Stimulated activated CD4-positive, alpha-beta T cell treated with anti-CD3 and anti-CD28 coated beads, Interleukin-15, amount 100 ng/mL, for 1 hour (primary cell): ENCODE measurements at places on chromosomes 3 and 15.

DNA sequence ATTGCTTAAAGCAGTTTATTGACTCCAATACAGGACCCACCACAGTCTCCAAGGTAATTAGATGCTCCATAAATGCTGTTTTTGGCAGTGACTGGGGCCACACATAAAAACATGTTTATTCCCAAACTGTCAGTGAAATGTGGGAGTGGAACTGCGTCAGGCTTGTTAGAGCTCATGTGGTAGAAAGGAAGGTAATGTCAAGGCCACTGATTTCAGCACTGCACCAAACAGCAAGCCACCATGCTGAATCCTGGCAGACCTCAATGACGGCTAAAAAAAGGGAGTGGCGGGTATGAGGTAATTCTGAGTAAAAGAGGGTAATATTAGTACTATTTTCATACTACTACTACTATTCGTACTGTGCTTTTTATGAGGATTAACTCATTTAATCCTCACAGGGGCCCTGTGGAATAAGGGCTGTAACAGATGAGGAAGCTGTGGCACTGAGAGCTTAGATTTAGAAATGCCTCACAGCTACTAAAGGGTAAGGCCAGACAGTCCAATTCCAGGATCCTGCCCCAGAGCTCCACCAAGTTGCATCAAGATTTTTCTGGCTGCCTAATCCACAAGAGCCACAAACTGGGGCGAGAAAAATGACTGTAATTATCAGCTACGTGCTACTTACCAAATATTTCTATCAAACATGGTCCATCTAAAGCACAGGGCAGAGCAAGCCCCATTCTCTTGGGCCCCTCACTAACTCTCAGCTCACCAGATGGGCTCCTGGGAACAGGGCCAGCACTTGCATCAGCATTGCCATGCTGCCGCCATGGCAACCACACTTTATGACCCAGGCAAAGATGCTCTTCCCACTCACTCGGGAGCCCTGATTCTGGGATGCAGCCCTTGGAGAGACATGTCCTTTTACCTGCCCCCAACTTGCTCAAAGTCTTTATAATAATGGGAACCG lies 83.6 kb upstream of the SPATA12 start:
- DNase-seq: no peak

- no peak for DNase-seq
Observed at GRCh38 chr3:27171113-27171512, 198.1 kb downstream of the NEK10 start.

- DNase-seq: no peak
Observed at GRCh38 chr3:157132341-157132740, 27.6 kb downstream of the CCNL1 start.

DNA sequence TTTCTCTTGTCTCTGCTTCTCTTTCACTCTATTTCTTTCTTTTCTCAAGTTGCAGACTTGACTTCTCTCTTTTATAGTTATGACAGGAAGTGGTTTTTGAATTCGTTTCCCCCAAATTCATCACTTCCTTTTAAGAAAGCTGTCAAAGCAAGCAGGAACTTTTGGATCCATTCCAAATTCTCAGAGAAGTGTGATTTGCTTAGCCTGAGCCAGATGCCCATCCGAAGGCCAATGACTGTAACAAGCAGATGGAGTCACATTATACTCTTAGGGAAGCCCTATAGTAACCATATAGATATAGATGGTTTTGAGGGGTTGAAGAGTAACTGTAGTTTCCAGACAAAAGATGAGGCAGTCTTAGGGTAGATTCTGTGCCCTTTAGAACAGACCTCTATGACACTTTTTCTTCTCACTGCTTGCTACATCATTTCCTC lies 592.0 kb upstream of the KCNMB2 start:
- DNase-seq: no peak

DNA sequence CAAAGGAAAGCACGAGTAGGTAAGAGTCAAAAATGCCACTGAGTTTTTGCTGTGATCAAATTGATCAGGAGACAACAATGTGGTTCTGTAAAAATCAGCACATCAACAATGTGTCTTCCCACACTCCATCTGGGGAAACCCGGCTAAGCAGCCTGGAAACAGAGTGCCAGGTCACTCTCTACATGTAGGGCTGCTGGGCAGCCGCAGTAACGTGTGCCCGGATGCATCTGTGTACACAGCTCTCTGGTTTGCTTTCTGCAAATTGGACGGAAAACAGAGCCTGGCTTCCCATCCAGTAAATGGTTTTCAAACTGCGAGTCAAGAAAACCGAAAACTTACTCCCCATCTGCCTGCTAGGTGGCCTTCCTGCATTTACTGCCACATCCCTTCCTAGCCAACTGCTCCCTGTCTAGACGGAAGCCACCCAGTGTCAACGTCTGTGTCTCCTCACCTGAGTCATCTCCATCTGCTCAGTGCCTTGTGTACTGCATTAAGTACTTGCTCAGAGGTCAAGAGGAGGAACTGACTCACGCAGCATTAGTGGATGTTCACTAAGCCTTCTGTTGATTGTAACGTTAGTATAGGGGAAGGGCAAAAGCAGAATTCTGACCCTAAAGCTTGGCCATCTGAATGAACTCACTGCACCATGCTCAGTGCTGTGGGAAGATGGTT lies 124.1 kb downstream of the TJP1 start:
- no peak for DNase-seq

DNA sequence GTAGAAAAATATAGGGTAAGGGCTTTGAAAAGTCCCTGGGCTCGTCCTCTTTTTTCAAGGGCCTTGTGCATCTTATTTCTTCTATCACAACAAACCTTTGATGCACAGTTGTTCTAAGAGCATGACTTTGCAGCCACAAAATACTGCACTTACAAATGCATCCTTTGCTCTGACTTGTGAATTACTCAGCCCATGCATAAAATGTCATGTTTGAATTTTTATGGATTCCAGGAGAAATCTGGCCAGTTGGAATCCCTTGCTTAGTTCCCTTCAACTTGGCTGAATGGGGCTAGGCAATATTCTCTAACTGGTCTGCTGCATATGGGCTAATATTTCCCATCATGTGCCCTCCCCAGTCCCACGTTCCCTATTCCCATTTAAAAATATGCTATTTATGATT lies 523.9 kb upstream of the RGMA start:
- DNase-seq: no peak

- DNase-seq: no peak
Observed at GRCh38 chr3:144549166-144549565, 577.5 kb downstream of the DIPK2A start.

GRCh38 chr3:46549408-46549904 lies 16.6 kb downstream of the LRRC2 start:
- DNase-seq: no peak

DNA sequence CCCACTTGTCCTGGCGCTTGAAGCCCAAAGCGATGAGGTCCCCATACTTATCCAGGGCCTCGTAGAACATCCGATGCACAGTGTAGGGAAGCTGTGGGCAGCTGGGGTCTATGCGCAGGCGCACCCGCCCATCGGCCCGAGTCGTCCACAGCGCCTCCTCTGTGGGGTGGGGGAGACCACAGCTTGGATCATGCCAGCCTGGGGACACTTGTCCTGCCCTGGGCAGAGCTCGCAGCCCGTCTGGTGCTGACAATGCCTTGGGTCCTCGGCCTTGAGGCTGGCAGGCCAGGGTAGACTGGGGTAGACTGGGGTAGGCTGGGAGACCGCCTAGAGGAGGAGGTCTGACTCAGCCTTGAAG lies 39.8 kb downstream of the ACSBG1 start:
- no peak for DNase-seq

- no peak for DNase-seq
Observed at GRCh38 chr15:86572368-86572841, 492.7 kb downstream of the AGBL1 start.

DNA sequence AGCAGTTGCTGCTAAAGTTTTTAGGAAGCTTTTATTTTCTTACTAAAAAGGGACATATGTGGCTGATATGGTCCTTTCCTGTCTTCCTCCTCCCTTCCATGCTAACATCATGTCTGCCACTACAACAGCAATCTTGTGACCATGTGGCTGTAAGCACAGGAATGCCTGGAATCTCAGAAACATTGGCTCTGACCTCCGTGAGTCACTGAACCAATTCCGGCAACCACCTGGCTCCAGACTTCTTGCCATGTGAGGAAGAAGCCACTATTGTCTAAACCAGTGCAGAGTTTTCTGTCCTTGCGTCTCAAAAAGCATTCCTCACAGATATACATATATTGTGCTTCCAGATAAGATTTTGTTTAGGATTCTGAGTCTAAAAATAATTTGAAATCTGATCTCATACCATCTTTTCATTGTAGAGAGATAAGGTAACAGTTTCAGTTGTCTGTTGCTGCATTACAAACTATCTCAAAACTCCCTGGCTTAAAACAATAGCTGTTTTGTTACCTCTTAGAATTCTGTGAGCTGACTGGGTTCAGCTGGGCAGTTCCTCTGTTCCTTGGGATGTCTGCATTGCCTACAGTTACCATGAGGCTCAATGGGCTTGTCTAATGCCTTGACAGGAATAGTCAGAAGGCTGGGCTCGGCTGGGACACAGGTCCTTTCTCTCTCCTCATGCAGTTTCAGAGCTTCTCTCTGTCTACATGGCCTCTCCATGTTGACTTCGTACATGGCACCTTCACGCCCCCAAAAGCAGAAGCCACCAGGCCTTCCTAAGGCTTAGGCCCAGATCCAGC lies 77.3 kb upstream of the MAGI1 start:
- DNase-seq: no peak

DNA sequence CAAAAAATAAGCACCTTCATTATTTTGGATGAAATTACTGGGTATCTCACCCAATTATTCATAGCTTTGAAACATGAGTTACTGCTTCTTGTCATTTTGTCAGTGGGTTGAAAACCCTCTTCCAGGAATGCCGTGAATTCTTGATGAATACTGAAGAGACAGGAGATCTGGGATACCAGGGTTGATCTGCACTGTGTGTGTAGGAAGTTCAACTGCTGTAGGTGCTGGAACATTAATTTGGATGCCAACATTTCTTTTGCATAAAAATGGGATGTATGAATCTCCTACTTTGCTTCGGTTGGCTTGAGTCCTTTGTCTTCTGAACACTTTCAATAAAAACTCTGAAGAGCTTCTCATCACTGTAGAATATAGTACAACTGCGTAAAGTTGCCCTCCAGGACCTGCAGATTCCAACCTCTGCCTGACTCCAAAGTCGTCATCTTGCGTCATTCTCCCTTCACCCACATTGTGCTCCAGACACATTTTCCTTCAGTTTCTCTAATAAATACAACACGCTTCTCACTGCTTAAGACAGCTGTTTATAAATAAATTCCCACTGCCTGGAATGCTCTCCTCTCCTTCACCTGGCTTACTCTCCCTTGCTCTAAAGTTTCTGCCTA lies 312.7 kb upstream of the TGFBR2 start:
- DNase-seq: no peak

DNA sequence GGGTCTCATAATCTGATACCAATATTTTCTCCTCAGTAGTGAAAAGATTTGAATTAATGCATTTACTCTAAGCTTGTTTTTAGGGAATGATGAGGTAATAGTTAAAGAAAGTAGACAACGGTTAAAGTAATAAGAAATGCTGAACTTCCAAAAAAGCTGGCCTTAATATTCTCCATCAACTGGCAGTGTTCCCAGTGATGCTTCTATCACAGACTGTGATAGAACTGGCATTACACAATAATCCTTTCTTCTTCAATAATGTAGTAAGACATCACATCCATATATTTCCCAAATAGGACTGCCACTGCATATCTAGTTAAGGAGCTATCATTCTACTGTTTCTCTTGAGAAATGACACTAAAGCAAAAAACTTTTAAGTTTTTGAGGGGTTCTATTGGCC lies 188.7 kb downstream of the IL5RA start:
- no peak for DNase-seq

DNA sequence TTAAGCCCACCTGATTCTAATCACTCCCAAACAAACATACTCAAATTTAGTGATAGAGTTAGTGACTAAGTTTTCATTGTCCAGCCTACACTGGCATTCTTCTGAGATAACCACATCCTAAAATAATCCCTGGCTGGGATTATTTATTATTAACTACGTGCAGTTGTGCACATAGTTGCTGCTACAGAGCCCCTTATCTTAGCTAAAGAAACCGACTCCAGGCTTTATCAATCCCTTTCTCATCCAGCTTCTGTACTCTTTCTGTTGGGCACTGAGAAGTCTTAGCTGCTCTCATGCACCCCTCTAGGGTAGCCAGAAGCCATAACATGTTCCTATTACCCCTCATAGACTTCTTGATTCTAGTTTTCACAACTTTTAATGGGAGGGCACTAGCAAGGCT lies 208.7 kb downstream of the MBNL1 start:
- no peak for DNase-seq

- no peak for DNase-seq
Observed at GRCh38 chr3:196175722-196176121, 35.5 kb downstream of the ZDHHC19 start.

DNA sequence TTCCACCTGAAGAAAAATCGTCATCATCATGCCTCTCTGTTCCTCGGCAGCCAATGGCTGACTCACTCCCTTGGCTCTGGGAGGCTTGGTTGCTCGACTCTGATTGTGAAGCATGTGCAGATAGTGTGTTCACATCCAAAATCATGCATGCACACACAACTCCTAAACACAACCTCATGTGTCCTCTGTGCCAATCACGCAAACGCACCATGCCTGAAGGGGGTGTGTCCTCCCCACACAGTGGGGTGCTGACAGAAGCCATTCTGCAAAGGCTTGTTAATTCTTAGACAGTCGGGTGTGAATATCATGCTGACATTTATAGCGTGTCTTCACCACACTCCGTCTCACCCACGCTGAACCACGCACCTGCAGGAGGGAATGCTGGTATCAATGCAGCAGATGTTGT lies 11.4 kb upstream of the CCDC174 start:
- no peak for DNase-seq

- DNase-seq: no peak
Observed at GRCh38 chr3:116242825-116243224, 202.5 kb downstream of the LSAMP start.

DNA sequence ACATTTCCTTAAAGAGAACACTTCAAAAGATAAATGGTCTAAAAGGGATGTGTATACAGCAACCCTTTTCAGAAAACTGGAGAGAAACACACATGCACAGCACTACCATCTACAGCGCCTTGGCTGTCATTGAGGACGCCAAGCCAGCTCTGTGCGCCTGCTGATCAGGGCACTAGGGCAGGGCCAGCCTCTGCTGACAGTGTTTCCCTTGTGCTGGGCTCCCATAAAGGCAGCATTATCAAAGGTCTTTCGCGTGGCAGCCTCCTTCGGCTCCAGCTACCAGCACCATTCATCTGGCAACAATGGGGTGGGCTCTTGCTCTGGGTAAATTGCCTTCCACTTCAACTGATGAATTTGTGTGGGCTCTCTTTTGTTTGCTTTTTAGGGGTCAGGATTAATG lies 53.4 kb downstream of the LDHAL6B start:
- DNase-seq: no peak

DNA sequence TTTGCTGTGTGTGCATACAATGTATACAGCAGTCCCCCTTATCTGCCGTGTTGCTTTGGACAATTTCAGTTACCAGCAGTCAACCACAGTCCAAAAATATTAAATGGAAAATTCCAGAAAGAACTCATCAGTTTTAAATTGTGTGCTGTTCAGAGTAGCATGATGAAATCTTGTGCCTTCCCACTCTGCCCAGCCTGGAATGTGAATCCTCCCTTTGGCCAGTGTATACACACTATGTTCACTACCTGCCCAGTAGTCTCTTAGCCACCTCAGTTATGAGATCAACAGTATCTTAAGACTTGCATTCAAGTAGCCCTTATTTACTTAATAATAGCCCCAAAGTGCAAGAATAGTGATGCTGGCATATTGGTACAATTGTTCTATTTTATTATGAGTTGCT lies 133.6 kb upstream of the ABHD17C start:
- DNase-seq: no peak

GRCh38 chr15:29086001-29086400 lies 183.6 kb downstream of the NSMCE3 start:
- DNase-seq: no peak

- no peak for DNase-seq
Observed at GRCh38 chr15:64583519-64583918, 123.1 kb downstream of the ZNF609 start.
